ENCODE measurements at places on chromosomes 7 and 10.

GRCh38 chr10:12603766-12604470, 254.6 kb downstream of the CAMK1D start:
- no peak for DNase-seq

GRCh38 chr10:80281292-80281691, 8.2 kb downstream of the MAT1A start:
- no peak for DNase-seq

DNA sequence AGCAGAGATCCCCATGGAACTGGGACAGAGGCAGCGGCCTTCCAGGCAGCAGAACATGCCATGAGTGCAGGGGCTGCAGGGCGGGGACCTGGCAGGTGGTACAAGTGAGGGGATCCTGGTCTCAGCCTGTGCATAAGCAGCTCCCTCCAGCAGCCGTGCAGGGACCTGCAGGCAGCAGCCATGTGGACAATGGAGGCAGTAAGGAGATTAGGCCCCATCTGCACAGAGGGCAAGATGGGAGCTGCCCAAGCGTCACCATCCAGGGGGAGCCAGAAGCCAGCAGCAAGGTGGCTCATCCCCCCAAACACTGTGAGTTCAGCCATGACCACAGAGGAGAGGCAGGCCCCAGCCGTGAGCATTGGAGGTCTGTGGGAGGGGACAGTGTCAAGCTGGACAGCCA, 3.1 kb downstream of the DDC start:
- DNase-seq = no peak

DNA sequence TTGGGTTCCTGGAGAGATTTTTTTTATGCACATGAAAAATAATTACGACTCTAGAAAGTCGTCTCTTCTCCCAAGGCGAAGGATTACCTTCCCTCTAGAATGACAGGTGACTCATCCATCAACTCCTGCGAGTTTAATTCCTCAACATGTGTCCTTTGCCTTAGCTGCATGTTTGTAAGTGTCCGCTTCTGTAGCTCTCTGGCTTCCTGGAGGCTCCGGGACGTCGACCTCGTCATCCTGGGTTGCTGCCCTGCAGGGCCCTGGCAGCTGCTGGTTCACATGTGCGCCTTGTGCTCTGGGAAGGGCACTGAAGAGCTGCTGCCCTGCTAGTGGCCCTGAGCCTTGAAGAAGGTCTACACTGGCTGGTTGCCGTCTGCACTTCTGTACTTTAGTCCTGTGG, 210.2 kb downstream of the MLLT10 start:
- no peak for DNase-seq

- DNase-seq = no peak
Measured at GRCh38 chr7:93861325-93861949, 29.1 kb downstream of the TFPI2 start.

DNA sequence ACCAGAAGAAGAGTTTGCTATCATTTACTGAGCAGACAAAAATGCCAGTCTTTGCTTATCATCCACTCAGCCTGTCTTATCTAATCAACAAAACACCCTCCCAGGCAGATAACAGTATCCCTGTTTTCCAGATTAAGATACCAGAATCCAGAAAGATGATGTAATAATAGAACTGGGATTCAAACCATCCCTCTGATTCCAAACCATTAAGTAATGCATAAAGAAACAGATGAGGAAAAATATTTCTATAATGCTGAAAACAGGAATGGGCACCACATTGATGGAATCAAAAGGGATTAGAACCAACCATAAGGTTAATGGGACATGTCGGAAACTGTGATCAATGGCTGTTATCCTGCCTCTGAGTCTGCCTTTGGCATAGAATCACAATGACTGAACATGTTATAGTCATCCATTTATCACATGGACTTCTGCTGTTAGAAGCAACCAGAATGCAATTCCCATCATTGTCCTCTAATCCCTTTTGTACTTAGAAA, 92.1 kb upstream of the RSU1 start:
- no peak for DNase-seq

DNA sequence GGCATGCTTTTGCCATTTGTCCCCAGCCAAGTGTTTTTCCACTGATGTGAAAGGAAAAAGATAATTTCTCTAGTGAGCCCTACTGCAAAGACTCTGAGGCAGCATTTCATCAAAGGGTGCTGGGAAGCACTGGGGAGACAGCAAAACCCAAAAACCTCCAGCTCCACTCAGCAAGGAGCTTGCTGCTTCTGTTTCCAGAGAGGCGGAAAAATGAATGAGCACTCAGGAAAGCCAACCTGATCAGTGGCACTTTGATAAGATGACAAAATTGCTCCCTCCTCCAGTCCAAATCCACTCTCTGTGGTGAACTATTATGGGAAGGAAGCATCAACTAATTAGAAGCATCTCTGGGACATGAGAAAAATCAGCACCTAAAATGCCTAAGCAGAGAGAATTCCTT, 68.2 kb downstream of the ATXN7L1 start:
- no peak for DNase-seq

DNA sequence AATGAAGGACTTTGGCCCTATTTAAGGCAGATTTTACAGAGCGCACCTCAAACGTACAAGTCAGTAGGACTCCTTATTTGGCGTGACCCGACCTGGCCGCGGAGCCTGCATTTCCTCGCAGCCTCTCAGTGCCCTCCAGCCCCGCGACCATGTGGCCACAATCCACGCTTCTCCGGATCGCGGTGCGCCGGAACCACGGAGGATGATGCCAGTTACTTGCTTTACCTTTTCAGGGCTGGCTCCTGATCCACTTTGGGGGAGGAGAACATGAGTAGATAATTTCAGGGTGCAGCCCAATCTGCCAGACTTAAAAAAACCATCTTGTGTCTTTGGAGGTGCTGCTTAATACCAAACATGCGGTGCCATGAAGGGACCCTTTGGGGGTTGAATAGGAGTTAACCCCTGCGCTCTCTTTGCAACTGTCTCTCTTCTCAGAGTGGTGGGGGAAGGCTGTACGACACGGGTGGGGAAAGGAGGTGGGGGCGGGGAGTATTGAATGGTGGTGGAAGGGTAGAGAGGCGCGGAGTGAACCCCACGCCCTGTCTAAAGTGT, 1.5 kb downstream of the FRAT1 start:
- no peak for DNase-seq

DNA sequence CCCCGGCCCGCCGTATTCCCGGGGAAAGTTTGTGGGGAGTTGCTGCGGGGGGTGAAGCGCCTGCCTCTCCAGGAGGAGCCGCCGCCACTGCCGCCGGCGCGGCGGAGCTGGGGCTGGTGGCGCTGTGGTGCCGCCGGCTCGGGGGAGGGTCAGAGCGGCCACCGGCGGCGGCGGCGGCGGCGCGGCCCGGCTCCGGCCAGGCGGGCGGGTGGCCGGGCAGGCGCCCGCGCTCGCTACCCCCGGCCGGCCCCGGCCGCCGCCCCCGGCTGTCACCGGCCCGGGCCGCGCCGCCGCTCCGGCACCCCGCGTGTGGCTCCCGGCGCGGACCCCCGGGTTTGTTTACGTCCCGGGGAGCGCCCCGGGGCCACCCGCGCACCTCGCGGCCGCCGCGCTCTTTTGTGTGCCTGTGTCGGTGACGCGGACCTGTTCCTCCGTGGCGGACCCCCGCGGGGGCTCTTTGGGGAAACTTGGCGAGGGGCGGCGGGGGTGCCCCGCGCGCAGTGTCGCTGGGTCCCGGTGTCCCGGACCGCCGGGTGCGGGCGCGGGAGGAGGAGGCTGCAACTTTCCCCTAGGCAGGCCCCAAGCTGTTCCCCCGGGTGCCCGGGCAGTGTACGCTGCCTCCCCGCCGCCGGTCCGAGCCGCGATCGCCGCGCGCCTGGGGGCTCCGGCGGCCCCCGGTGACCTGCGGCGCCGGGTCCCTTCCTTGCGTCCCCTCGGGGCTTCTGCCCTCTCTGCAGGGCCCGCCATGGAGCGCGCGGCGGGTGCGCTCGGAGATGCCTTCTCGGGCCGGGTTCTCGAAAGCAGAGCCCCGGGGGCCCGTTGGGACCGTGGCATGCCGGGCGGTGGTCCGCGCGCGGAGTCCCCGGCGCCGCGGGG, 593 bp upstream of the CUX1 start:
- no peak for DNase-seq

DNA sequence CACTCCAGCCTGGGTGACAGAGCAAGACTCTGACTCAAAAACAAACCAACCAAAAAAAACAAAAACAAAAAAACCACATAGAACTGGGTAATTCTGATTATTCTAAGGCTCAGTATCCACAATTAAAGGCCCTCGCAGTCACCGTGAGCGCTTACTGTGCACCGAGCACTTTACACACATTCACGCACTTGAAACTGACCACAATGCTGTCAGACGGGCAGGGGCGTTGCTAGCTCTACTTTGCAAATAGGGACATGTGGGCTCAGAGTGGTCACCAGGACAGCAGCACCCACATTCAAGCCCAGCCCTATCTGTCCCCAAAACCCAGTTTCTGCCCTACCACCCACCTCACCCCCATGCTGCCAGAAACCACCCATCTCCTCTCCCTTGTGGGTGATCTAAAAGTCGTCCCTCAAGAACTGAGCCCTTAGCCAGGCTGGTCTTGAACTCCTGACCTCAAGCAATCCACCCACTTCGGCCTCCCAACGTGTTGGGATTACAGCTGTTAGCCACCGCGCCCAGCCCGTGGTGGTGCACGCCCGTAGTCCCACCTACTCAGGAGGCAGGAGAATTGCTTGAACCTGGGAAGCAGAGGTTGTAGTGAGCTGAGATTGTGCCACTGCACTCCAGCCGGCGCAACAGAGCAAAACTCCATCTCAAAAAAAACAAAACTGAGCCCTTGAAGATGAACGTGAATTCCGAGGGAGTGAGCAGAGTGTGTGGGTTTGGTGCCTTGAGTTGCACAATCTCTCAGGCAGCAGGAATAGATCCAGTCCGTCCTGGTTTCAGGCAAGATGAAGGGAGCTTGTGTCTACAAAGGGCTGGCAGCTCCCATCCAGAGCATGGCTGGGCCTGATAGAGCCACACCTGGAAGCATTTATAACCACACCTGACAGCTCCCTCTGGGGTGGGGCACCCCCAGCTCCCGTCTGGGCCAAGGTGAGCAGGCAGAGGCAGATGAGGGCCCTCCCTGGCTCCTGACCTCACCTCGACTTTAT, 5.4 kb upstream of the HSPB1 start:
- DNase-seq = no peak

- DNase-seq = no peak
Measured at GRCh38 chr7:143256932-143257331, 6.3 kb upstream of the GSTK1 start.

DNA sequence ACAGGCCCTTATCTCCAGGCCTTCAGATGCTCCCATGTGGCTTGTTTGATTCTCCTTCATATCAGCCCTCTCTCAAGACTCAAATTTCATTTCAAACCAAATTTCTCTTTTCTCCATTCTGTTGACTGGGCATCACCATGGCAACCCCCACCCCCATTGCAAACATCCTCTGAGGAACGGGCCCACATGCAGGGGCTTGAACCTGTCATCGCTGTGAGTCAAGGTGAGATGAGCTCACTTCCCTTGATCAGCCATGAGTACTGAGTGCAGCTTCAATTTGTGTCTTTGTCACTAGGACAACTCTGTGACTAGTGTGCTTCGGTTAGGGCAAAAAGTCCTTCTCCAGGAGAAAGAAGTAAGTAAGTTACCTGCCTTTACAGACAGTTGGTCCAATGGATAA, 41.9 kb downstream of the CALML3 start:
- DNase-seq = no peak

- DNase-seq = no peak
Measured at GRCh38 chr7:127504715-127505114, 80.7 kb downstream of the GCC1 start.

GRCh38 chr7:155992538-155992937, 180.3 kb upstream of the SHH start:
- DNase-seq = no peak

- DNase-seq = no peak
Measured at GRCh38 chr10:92354587-92354986, 63.6 kb downstream of the MARCHF5 start.

DNA sequence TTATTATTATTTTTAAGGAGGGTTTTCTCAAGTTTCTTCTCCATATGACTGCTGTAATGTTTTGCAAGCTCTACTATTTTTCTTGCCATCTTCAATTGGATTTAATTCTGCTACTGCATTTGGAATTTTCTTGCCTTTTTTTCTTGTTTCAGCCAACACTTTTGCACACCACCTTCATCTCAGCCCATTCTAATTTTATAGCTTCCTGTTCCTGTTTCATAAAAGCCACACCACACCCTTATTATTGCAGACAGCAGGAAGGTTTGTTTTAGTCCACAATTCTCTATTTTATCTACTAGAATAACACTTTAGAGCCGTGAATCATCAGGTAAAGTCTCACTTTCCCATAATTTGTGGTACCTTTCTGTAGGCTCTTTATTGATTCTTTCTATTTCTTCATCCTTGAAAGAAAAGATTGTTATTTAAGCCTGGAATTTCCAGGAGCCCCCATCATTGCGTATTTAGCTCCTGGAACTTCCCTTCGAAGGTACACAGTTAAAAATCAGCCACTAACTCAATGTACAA, 209.3 kb upstream of the TBX20 start:
- DNase-seq = no peak

DNA sequence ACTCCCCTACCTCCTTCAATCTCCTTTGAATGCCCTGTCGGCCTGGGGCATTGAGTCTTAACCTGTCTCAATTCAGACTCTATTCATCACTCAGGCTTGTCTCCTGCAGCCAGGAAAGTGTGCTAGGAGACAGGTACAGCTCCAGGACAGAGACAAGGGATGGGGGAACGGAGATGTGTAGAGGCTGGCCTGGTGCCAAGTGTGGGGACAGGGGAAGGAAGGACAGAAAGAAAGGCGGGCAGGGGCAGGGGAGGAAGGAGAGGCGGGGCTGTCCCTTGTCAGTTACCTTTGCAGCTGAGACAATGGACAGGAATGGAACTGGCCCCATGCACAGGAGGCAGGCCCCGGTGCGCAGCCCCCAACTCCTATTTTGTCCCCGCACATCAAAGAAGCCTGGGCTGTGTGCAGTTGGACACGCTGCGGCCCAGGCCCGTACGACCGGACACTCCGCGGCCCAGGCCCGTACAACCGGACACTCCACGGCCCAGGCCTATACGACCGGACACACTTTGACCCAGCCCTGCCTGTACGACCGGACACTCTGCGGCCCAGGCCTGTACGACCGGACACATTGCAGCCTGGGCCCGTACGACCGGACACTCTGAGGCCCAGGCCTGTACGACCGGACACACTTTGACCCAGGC, 36.9 kb downstream of the CHST15 start:
- DNase-seq = no peak

GRCh38 chr10:99369126-99369525, 40.0 kb downstream of the CNNM1 start:
- no peak for DNase-seq

GRCh38 chr7:124784879-124785818, 19.6 kb upstream of the GPR37 start:
- DNase-seq = no peak

DNA sequence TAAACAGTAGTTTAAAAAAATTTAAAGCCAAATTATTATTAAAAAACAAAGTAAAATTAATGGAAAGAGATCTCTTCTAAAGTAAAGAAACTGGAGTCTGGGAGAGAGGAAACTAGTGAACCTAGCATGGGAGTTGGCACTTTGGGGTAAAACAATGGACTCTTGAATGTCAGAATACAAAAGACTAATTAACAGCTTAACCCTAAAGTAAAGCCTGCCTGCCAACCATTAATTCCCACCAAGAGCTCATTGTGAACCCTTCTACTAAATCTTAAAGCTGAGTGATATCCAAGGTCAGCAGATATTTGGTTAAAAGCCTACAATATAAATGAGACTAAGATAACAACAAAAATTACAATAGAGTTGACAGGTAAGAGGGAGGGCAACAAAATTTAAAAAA, 36.5 kb downstream of the KMT2C start:
- no peak for DNase-seq

All from effector memory CD4-positive, alpha-beta T cell (primary cell).